ENCODE measurements at places on chromosomes 12 and 14. TPM values are rescaled to one million over a fixed set of nuclear protein-coding genes. Genes with fewer than 3 reads are reported as not detected.

Gene SYT1
- total RNA-seq = 2.4 TPM

Gene KRT7
- 2.5 TPM for total RNA-seq

Gene OR10G2
- total RNA-seq = not detected

Gene HAL
- 8.7 TPM for total RNA-seq
